ENCODE measurements at places on chromosomes 7 and 10. TPM values are rescaled to one million over a fixed set of nuclear protein-coding genes. Genes with fewer than 3 reads are reported as not detected.
A peak's percentile ranks its signal among the peaks of the same experiment; 100 is the strongest.

GRCh38 chr10:127943336-127943910 is 36.5 kb downstream of the PTPRE start:
- no peak for DNase-seq

GRCh38 chr7:121994625-121995410 is 121.9 kb downstream of the PTPRZ1 start:
- peak; percentile 21 for DNase-seq

PCDH15 gene
- 6.1 TPM for total RNA-seq

DNA sequence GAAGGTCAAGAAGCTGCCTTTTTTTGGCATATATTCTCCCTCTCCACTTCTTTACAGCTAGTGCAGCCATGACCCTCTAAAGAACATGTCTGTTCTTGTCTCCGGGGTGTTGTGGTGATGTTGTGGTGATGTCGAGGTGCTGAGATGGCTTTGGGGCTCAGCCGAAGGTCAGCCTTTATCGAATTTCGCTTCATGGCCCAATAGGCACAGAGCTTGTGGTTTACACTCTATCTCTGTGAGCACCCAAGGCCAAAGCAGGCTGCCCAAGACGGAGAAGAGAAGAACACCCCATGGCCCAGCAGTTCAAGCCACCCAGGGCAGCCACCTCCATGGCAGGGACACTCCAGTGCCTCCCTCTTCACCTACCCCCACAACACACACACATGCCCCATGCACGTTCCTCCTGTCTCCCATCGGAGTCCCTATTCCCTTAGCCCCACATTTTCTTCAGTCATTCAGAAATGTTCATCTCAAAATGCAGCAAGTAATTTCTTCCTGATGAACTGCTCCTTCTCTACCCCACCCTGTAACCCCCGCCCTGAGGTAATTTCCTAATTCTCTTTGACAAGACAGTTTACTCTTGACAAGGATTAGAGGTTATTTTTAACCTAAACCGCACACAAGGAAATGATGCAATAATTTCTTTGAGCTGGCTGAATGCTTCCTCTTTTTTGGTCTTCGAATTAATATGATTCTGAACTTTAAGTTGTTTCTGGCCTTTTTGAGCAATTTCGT is 18.6 kb upstream of the ADRB1 start:
- no peak for DNase-seq

DNA sequence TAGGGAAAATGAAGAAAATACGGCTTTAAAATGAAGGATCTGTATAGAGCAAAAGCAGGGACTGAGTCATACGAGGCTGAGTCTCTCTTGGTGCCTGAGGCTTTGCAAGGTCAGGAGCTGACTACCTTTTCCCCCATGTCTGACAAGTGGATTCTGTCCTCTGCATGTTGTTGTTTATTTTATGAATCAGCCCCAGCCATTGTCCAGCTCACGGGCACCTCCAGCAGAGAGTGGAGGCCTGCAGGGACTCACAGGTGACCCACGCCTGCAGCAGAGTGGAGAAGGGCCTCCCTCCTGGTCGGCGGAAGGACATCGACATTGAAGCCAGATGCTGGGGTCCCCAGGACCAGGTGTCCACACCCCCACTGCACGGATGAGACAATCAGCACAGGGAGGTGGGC is 233.9 kb downstream of the WDR37 start:
- no peak for DNase-seq

DNA sequence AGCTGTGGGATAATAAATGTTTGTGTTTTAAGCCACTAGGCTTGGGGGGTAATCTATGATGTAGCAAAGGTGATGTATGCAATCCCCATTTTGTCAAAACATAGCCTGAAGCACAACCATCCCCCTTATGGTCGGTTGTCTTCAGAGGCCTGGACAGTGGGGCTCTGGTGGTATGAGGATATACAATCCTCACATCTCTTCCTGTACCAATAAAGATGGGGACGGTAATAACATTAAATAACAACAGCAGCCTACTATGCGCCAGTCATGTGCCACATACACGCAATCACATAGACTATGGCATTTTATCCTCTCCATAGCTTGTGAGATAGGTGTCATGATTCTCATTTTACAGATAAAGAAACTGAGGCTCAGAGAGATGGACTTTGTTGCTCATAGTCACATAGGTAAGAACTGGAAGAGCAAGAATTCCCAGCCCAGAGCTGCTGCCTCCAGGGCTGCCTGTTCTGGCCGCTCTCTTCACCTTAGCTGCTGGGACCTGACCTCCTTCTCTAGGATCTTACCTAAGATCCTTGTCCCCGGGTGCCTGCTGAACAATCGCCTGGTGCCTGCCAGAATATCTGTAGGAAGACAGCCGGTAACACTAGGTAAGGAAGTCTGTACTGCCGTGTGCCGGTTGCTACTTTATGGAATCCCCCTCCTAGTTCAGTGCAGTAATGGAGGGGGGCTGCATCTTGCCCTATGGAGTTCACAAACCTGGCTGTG is 108.6 kb downstream of the ARHGAP22 start:
- no peak for DNase-seq

TFR2 gene
- 2.9 TPM for total RNA-seq

MSMB gene
- not detected for total RNA-seq

GRCh38 chr10:12960334-12960898 is 41.1 kb downstream of the CCDC3 start:
- no peak for DNase-seq

TYW1B gene
- 2.0 TPM for total RNA-seq

GRM3 gene
- 155 TPM for total RNA-seq

DNA sequence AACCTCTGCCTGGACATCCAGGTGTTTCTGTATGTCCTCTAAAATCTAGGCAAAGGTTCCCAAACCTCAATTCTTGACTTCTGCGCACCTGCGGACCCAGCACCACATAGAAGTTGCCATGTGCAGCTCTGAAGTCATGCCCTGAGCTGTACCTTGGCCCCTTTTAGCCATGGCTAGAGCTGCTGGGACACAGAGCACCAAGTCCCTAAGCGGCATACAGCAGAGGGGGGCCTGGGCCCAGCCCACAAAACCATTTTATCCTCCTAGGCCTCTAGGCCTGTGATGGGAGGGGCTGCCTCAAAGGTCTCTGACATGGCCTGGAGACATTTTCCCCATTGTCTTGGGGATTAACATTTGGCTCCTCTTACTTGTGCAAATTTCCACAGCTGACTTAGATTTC is 14.6 kb downstream of the TMEM243 start:
- no peak for DNase-seq

OLAH gene
- 0.41 TPM for total RNA-seq

GPR141 gene
- not detected for total RNA-seq

DNA sequence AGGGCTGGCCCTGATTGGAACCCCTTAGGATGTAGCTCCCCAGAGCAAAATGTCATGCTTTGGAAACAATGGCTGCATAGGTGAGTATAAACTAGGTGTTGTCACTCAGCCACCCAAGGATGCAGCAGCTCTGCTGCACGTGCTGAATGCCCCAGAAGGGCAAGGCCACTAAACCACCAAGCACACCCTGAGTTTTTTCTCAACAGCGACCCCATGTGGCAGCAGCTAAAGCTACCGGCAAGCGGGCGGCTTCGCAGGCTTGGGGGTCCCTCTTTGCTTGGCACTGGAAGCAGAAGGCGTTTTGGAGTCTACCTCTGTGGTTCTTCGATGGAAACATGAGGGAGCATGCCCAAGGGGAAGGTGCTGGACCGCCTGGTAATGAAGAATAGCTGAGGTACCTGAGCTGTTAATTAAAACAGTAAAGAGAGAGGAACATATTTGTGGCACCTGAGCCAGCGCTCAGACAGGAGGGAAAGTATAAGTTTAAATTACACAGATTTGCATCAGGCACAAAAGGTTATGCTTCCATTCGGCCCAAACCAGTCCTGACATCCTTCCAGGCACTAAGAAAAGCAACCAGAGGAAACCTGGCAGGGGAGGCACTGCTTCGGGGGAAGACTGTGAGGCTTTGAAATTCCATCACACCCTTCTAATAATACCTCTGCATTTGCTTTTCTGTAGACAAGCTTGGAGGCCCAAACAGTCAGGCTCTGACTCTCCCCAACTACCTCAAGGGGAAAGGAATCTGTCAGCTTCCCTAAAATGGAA is 152.1 kb downstream of the GFRA1 start:
- no peak for DNase-seq

C10orf71 gene
- not detected for total RNA-seq

GRCh38 chr7:151039850-151040548 is 8.3 kb upstream of the ASIC3 start:
- DNase-seq: no peak

HHEX gene
- total RNA-seq: 0.82 TPM

DNA sequence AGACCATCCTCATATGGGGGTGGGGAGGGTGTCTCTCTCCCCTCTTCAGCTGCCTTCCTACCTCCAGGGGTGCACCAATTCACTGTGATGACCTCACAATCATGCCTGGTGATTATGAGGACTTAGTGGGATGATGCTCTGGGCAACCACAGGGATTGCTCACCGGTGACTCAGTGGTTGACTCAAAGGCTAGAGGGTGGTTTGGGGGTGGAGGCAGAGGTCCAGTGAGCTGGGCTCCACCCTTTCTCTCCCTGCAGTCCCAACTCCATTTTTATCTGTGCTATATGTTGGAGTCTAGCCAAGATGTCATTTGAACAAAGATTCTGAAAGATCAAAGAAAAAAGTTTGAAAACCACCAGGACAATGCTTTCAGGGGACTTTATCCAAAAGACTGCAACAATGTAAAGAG is 286.9 kb downstream of the KCNMA1 start:
- no peak for DNase-seq

DNA sequence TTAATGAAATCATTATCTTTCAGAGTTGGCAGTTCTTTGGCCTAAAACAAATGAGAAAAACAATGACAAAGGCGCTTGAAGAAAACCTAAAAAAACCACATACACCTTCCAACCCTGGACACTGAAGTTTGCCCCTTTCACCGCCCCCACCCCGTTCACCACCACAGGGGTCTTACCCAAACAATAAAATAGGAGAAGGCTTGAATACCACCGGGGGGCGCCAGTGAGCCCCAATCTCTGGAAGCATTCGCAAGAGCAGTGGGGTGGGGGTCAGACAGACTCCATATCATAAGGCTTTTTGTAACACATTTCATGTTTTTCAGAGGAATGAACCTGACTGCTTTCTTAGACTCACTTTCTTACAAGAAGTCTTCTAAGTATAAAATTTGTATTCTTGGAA is 163.6 kb downstream of the PIP4K2A start:
- DNase-seq: no peak

GRCh38 chr7:48045195-48045765 is 9.9 kb downstream of the C7orf57 start:
- DNase-seq: no peak

DNA sequence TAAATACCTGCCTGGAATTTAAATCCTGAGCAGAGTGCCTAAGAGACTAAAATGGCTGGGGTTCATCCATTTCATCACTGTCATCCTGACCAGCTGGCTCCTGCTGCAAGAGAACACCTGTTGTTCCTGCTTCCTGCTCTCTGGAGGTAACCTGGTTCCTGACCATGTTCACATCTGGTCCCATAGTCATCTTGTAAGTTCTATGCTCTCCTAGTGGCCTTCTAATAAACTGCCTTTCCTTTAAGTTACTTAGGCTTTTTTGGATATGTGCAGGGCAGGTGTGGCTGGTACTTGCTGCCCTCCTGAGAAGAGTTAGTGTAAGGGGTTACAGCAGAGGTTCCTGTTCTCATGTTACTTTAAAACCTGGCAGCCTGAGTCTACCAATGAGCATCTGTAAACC is 80.0 kb downstream of the NRCAM start:
- DNase-seq: no peak

DNA sequence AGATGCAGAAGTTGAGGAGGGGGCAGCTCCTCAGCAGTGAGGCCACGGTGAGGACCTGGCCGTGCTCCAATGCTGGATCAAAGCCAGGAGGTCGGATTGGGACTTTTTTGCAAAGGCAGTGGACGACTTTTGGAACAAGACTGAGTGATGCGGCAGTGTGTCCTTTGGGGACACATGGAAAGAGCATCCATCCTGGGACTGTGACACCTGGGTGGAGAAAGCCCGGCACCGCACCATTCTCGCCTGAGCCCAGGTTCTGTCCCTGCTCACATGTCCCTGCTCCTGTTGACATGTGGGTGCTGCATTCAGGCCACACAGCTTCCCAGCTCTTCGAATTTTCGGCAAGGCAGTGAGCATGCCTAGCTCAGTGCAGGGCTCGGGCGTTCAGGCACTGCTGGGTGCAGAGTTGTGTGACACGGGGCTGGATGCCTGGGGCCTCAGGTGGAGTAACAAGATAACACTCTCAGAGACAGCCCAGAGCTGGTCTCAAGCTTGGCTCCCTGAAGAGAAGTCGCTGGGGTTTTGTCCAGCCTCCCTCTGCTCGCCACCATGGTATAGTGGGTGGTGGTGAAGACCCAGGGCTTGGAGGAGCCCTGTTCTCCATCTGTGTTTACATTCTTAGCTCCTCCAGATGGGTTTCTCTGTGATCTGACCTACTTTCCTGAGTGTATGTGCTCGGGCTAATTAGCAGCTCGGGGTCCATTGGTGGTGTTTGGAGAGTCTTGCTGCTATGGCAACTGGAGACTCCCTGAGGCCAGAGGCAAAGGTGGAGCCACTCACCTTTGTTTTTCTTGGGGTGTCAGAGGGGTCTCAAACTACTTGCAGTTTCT is 111.7 kb upstream of the BTBD16 start:
- DNase-seq: no peak

DNA sequence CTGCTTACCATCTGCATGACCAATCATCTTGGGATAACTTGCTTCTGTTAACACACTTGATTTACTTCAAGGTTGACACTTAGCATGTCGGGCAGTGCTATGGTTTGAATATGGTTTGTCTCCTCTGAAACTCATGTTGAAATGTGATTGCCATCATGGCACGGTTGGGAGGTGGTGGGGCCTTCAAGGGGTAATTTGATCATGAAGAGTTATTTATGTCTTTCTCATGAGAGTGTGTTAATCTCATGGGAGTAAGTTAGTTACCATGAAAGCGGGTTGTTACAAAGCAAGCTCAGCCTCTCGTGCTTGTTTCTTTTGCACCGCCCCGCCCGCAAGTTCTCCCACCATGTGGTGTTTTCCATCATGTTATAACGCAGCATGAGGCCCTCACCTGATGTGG is 163.6 kb downstream of the DOCK4 start:
- no peak for DNase-seq

CYP3A7 gene
- total RNA-seq: not detected

CNTNAP2 gene
- 110 TPM for total RNA-seq

DNA sequence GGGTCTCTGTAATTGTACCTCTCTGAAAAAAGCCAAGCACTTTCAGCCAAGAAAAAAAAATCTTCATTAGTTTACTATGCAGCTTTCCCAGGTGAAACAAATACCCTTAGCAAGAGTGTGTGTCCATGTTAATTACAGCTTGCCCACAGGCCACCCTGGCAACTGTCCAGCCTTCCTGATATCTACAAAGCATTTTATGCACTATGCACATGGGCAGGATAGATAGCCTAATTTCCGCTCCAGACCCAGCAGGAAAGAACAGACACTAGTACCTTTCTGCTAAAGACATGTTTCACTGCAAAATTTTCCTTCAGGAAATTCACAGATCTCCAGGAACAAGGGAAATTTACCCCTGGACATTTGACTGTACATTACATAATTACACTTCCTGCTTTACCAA is 24.4 kb downstream of the CACNA2D1 start:
- DNase-seq: no peak
